Hematopoietic multipotent progenitor cell (in vitro differentiated cells): ENCODE measurements at places on chromosomes 5 and 9.
A peak's percentile ranks its signal among the peaks of the same experiment; 100 is the strongest.

GRCh38 chr5:1708592-1709141, 91.0 kb downstream of the MRPL36 start:
- no peak for DNase-seq

GRCh38 chr5:175826980-175827379, 44.4 kb upstream of the CPLX2 start:
- DNase-seq: no peak

DNA sequence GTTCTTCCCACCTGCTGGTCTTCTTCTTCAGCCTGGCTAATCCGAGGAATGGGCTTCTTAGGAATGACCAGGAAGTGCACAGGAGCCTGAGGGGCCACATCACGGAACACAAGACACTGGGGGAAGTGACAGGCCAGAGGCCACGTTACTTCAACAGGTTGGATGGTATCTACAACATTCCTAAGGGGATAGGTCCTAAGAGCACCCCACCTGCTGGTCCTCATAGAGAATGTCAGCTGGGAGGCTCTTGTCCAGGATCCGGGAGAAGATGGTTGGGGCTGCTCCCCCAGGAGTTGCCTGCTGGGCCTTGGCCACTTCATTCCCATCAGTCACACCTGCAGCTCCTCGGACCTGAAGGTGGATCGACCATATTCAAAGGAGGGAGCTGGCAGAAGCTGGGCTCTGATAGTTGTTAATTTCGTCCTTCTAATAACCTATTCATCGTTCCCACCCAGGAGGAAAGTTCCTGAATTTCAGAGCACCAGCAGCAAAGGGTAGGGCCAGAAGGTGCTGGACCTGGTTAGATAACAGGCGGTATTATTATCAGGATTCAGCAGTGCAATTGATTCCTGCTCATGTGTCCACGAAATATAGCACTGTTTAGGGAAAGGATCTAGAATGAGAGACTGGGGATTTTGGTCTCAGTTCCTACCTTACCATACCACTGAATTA, 1.3 kb downstream of the HINT2 start:
- no peak for DNase-seq

DNA sequence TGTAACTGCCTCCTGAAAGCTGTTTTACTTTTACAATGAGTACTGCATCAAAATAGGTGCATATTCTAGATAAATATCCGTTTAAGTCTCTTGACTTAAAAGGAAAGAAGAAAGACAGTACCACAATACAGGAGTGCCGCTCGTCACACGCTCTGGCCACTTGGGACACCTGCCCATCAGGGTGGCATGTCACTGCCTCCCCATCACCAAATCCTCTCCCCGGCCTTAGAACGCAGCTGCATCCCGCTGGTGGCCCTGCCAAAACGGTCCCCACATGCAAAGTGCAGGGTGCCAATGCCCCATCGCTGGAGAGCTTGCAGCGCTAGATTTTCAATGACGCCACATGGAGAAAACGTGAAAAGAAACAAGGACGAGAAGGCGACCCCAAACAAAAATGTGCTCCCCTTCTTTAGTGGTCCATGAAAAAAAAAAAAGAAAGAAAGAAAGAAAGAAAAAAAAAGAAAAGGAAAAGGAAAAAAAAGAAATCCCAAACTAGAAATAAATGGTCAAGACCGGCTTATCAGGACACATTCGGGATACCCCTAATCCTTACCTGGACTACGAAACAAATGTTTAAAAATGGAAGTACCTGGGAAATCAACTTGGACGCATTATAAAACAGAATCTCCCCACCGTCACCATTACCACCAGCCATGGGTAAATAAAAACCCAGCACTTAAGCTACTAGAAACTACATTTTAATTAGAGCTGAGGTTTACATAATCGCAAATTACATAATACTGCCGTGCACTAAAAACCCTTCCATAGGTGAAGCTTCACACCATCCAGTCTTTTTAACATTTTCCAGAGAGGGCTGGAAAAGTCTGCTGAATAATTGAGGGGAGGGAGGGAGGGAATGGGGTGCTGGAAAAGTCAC, 1.0 kb downstream of the ANKH start:
- peak; percentile 47 for DNase-seq

DNA sequence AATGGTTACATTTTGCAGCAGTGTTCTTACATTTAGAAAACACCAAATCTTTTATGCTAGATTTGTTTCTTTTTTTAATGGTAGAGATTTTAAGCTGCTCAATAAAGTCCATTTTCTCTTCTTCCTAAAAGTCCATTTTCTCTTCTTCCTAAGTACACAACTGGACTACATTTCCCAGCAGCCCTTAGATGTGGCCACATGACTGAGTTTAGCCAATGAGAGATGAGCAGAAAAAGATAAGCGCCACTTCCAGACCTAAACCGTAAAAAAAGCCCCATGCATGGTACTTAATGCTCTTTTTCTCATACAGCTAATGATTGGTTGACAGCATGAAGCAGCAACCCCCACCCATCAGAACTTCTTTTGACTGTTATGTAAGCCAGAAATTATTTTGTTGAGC, 206.7 kb downstream of the FAM114A2 start:
- no peak for DNase-seq

DNA sequence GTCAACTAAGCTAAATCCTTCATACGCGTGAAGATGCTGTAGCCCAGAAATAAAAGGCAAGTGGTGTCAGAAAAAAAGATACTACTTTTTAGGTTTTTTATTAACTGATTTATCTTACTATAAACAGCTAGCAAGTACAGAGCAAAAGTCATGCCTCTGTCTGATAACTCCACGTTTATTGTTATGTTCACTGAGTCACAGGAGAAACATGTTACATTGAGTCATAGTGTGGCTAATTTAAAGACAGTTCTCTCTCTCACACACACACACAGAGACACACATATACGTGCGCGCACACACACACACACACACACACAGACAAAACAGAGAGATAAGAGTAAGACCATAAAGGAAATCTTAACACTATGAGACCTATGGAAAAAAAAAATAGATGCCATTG, 770.0 kb upstream of the CDH10 start:
- DNase-seq: no peak
